ENCODE measurements at places on chromosomes 13 and 19.

- DNase-seq = no peak
These were observed 4.3 kb downstream of the CHAMP1 start for GRCh38 chr13:114318624-114319023.

GRCh38 chr13:99956473-99957349 lies 14.9 kb downstream of the ZIC5 start:
- peak; percentile 48 for DNase-seq

DNA sequence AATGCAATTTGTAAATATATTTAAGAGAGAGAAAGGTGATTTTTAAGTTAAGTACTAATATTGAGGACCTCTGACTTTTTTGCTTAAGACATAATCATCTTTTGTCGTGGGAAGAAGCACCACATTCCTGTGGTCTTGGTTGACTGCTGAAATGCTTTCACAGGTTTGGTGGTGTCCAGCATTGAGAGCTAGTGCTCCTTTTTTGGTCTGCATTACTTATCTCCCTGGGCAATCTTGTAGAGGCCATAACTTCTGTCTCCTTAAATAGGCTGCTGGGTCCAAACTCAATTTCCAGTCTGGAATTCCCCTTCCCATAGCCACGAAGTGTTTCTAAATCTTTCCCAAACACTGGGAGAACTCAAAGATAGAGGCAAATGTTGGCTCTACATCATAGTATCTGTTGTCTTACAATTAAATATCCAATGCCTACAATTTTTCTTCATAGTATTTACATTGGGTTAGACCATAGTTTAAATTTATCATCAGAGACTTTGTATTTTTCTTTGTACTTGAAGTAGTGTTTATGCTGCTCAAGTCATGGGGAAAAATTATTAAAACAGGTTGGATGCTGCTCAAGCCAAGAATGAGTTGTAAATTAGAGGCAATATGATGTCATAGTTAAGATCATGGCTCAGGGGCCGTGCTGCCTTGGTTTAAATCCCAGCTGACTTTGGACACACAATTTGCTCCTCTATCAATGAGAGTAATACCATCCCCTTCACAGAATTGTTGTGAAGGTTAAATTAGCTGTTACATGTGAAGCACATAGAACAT lies 105.6 kb downstream of the POSTN start:
- DNase-seq = no peak

DNA sequence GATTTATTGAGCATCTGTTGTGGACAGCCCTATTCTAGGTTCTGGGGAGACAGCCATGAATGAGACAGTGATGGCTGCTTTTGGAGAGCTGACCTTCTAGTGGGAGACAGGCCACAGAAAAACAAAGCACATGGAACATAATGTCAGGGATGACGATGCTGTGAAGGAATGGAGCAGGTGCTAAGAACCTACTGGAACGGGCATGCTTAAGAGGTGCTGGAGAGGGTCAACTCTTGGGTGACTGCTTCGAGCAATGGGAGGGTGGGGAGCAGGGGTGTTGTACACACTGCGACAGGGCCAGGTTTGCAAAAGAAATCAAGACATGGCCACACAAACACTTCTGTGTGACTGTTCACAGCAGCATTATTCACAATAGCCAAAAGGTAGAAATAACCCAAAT lies 12.1 kb upstream of the CEACAM16 start:
- no peak for DNase-seq

DNA sequence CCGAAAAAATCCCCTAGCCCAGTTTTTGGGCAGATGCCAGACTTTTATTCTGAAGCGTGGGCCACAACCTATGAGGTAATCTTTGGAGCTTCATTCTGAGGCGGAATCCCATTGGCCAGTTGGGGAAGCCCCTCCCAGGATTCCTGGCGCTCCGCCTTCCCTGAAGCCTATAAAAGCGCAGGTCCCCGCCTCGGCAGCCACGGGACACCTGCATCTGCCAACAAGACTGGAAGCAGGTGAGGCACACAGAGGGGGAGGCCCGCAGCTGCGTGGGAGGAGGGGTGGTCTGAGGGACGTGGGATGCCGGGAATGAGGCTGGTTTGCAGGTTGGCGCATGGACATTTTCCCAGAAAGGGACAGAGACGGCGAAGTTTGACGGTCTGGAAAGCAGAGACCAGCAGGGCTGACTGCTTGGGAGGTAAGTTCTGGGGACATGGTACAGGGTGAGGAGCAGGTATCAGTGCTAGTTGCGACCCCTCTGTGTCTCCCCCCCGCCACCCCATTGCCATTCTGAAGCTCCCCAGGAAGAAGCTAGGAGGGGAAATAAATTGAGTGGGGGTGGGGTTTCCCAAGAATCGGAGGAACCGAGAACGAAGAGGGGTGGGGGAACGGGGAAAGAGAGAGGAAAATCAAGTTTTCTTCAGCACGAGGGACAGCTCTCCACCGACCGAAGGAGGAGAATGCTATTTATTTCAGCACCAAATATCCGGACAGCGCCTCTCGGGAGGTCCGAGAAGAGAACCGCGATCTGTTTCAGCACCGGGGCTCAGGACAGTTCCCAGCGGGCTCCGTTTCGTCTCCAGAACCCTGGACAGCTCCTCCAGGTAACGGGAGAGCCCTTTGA lies 22.4 kb upstream of the FEM1A start:
- peak; percentile 87 for DNase-seq

- DNase-seq = peak; percentile 69
These were observed at the start of gene RUBCNL for GRCh38 chr13:46387064-46387851. Gene RUBCNL (minus strand): TSS chr13:46387252. CDS start chr13:46372475, 14,777 bp downstream.

DNA sequence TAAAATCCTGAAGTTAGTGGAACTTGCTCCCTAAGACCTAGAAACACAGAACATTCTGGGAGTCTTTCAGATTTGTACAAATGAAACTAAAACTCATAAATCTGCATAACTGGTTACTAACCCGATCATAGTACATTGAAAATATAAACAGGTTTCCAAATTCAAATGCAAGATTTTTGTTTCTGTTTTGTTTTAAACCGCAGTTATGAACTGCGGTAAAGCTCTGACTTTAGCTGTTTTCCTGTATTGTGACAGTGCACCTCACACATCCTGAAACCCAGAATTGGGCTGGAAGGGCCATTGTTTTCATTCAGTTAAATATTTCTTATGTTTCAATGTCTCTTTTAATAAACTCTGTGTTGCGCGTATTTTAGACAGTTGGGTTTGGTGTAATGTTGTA lies 204.7 kb downstream of the SHISA2 start:
- DNase-seq = no peak
